ENCODE measurements at places on chromosomes 4 and X.

DNA sequence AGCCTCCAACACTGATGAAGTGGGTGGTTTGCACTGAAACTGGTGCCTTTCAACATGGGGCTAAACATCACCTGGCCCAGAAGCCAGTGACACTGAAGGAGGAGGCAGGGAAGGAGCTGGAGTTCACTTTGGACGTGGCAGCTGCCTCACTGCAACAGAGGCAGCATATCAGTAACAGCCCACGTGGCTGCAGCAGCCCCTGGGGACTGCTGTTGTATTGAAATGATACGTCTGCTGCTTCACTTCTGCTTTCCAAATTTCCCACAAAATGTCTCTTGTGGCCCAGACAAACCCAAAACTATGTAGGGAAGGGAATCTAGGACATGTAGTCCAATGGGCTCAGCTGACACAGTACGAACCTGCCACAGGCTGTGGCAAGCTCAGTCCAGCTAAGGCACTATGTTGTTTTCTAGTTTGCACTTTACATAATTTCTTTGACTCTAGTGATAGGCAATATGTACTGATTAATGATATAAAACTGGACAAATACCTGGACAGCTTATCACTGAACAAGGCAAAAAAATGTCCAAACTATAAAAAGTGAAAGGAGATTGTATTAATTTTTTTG, 84.7 kb upstream of the RAPGEF2 start:
- DNase-seq = peak; percentile 48

GRCh38 chr4:121479808-121480207, 99.0 kb upstream of the QRFPR start:
- DNase-seq = no peak

DNA sequence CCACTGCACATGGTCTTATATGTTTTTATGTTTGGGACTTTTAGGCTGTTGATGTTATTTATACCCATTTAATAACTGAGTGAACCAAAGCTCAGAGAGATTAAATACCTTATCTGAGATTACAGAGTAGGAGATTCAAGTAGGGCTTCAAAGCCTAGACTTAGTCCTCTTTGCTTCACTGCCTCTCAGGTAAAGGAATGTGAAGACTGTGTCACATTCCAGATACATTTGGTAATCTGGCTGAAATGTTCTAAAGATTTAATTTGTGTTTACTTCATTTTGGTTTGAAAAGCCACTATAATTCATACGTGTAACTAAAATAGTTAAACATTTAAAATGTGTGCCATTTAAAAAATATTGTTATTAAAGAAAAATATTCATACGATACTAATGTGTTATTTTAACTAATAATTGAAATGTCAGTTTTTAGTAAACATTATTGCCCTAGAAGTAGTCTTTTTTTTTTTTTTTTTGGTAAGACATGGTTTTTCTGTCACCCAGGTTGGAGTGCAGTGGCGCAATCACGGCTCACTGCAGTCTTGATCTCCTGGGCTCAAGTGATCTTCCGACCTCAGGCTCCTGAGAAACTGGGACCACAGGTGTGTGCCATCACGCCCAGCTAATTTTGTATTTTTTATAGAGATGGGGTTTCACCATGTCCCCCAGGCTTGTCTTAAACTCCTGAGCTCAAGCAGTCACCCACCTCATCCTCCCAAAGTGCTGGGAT, 54.3 kb downstream of the WWC2 start:
- no peak for DNase-seq

- DNase-seq = no peak
Observed at GRCh38 chr4:41448934-41449333, 89.0 kb upstream of the LIMCH1 start.

DNA sequence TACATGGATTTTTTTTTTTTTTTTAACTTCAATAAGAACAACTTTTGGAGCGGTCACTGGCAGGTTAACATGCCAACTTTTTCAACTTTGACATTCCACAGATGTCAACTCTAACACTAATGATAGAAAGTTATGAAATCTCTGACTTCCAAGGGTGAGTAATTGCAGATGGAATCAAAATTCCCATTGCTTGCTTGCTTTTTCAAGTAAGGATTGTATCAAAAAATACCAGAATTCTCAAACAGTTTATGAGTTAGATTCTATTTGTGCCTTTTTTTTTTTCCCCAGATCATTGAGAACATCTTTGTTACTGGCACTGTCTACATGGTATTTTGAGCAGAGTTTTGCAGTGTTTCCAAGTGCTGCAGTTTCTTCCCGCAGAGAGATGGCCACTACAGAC, 50.3 kb upstream of the OTUD4 start:
- no peak for DNase-seq

DNA sequence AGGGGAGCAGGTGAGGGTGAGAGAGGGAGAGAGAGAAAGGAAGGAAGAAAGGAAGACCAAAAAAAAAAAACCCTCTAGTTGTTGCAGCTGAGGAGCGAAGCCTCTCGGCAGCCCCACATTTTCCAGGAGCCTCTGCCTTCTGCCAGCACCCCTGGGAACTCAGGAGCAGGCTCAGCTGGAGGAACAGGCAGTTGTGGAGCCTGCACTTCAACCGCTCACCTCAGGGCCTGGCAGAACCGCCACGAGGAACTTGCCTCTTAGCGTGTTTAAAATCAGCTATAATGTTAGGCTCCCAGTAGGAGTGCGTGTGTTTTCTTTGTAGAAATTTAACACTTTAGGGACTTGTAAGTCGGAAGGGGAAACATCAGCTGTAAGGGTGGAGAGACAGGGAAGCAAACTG, 65.7 kb downstream of the SEL1L3 start:
- no peak for DNase-seq

DNA sequence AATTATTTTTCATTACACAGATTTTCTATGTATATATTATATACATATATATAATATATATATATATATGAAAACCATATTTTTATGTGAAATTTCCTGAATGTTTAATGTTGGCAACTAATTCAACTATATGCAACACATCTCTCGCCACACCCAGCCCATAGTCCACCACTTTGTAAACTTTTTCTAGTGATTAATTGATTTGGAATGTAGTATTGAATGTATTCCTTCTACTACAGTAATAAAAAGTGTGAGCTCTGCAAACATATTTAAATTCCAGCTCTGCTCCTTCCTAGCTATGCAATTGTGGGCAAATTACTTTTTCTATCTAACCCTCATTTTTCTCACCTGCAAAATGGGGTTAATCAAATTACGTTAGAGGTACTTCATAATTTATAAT, 187.8 kb downstream of the TEX11 start:
- no peak for DNase-seq

- DNase-seq = no peak
Observed at GRCh38 chr4:138540056-138540800, 298.1 kb upstream of the SLC7A11 start.

GRCh38 chr4:180493299-180493698, 1749.9 kb upstream of the TENM3 start:
- DNase-seq = no peak

DNA sequence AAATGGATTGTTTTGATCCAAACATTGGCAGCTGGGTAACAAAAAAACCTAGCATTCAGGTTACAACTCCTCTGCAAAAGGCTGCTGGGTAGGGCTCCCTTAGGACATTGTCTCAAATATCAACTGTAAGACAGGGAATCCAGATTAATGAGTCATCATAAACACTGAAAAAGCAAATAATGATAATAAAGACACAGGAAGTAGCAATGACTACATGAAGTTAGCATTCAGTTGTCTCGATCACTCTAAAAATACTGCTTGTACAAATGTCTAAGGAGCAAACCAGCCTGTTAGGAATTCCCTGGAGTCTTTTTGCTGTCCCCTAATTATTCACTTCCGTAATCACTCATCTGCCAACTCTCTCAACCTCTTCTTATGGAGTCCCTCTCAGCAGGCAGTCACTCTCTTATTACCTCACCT, 259.2 kb downstream of the GPC3 start:
- DNase-seq = no peak

DNA sequence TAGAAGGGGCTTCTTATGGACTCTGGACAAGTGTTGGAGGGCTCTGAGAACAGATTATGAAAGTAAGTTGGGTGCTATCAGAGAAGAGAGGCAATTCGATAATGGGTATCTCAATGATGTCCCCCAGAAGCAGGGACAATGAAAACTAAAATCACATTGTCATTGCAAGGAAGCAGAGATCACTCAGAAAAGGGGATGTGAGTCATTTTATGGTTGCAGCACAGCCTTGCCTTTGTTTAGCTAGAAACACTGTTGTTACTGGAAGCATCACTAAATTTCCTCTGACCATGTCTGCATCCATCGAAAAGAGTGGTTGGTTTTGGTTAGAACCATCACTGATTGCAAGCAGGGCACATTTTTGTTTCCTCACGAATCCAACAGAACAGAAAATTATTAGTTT, 246.8 kb upstream of the NWD2 start:
- no peak for DNase-seq

- DNase-seq = no peak
Observed at GRCh38 chrX:110304884-110305283, 13.0 kb downstream of the AMMECR1 start.

GRCh38 chr4:84648863-84649647, 66.1 kb downstream of the CDS1 start:
- DNase-seq = no peak

GRCh38 chr4:15658781-15659180, 3.6 kb upstream of the FBXL5 start:
- no peak for DNase-seq

DNA sequence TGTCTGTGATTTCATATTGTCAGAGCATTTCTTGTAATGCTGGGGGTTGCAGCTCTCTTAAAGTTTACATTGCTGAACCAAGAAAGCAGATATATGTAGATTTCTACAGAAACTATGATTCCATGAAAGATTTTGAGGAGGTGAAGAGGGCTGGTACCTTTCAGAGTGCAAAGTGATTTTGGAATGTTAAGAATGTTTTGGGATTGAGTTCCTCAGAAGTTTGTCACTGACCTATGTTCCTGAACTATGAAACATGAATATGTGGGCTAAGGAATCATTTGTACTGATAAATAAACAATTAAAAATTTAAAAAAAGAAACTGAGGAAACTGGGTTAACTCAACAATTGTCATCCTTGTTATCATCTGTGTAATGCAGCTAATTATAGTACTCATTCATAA, 12.3 kb upstream of the CHIC2 start:
- no peak for DNase-seq

GRCh38 chr4:166277401-166277800, 404.4 kb downstream of the TLL1 start:
- DNase-seq = no peak

- DNase-seq = peak; percentile 42
Observed at GRCh38 chr4:146545102-146545501, 23.4 kb upstream of the SLC10A7 start.

- no peak for DNase-seq
Observed at GRCh38 chr4:124334119-124334518, 378.4 kb downstream of the ANKRD50 start.

GRCh38 chr4:108192056-108192455, 23.3 kb upstream of the LEF1 start:
- DNase-seq = no peak

GRCh38 chr4:103405415-103405814, 207.3 kb upstream of the CENPE start:
- DNase-seq = no peak

DNA sequence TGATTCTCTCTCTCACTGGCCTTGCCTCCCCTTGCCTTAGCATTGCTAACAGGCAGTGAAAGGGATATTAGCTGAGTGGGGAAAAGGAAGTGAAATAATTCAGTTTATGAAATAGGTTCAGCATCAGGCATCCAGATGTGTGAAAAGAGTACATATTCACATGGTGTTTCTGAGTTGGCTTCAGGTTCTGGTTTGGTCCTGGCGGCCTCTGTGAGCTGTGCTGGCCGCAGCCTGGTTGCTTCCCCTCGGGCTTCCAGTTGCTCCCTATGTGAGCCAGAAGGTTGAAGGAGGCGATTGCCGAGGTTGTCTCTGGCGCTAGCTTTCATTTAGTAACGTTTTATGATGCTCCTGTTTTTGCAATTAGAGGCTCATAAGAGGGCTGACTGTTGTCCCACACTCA, 99.1 kb upstream of the TLR2 start:
- DNase-seq = no peak

DNA sequence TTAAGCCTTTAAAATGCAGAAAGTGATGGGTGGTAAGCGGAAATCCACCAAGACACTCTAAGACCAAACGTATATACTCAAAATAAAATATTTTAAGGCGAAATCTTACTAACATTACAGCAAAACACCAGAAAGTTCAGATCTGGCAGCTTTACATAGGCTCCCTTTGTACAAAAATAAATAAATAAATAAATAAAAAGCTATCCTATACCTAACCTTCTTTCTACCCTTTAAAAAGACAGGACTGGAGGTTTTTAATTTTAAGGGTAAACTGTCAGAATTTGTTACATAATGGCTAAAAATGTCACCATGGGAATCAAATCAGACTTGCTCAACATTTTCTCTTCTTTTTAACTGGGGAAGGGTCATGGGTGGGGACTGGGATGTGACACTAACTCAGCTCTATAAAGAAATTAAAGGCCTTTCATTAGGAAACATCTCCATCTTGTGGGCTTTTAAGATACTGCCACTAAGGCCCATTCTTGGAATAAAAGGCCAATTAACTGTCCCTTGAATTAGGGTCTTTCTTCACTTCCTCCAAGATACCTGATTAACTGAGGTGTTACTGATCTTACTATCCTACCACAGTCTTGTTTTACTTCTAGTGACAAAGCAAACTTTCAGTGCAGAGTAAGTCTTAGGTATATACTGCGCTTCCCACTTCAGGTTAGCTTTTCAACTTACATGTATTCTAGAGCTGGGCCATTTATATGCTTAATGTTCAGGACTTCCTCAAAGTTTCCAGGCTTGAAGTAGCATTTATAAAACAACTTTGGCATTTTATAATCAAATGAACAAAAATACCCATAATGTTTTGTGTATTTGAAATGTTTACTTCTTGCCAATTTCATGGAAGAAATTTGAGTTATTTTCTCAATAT, 13.3 kb downstream of the HNRNPD start:
- no peak for DNase-seq

GRCh38 chr4:7464259-7464655, 29.5 kb upstream of the PSAPL1 start:
- DNase-seq = no peak

DNA sequence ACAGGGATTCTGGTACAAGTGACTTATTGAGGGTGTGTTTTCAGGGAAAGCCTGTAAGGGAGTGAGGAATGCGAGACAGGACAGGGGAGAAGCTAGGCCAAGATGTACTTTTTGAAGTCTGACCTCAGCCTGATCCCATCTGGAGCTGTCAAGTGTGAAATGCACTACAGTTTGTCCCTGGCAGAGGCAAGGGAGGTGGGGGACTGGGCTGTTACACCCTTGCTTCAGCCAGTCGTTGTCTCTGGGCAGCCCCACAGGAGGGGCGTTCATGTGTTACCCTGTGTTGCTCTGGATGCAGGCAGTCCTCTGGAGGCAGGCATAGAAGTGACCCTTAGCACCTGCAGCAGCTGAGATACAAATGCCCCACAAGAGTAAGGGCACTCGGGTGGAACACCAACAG, 25.8 kb downstream of the PPEF1 start:
- DNase-seq = no peak

DNA sequence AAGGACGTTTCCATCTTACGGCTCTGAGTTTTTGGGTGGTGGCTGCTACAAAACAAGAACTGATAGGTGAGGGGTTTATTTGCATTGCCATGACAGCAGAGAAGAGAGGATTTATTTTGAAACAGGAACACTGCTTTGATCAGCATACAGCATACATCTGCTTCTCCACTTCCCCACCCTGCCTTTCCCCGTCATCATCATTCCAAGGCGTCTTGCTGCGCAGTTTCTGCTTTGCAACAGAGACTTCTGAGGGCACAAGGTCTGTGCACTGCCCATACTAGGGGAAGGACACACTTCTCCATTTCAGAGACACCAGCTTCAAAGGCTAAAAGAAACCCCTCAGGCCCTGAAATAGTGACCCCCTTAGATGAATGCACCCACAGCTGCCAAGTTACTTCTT, 19.1 kb downstream of the STARD8 start:
- DNase-seq = no peak

- no peak for DNase-seq
Observed at GRCh38 chrX:107823456-107823855, 2.2 kb upstream of the MID2 start.

Data from GM13977 (cell line).